GM23338 (cell line): ENCODE measurements at places on chromosomes 7 and 10. TPM values are rescaled to one million over a fixed set of nuclear protein-coding genes. Genes with fewer than 3 reads are reported as not detected.

GRCh38 chr7:84043661-84044191 lies 150.9 kb downstream of the SEMA3A start:
- DNase-seq: no peak

DNA sequence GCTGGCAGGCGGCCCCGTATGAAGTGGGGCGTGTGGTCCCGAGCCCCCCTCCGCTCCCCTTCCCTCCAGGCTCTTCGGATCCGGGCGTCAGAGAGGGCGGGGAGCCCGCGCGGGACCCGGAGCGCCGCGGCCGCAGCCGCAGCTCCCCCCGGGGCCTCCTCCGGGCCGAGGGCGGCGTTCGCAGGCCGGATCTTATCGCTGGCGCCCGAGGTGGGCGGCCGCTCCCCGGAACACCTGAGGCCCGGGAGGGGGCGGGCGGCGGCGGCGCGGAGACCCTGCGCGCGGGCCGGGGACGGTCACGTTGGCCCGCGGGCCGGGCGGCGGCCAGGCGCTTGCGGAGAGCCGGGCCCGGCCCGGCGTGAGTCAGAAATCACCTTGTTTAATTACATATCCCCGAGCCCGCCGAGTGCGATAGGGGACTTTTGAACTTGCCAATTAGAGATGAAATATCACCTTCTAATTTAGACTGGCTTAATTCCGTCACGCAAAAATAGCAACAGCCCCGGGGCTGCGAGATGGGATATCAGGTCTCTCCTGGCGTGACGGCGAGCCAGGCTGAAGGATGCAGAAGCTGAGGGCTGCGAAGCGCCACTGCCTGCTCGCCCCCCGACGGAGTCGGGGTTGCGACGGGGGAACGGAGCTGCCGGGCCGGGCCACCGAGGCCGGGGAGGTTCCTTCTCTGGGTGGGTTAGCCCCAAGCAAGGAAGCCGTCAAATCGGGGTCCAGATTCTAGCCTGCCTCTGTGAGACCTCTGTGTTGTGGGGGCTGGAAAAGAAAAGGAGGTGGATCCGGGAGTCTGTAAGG lies 43.4 kb downstream of the LDB3 start:
- peak; percentile 68 for DNase-seq

GRCh38 chr7:69411018-69411417 lies 187.3 kb upstream of the AUTS2 start:
- no peak for DNase-seq

GRCh38 chr7:116583653-116584052 lies 58.8 kb downstream of the CAV1 start:
- DNase-seq: no peak

DNA sequence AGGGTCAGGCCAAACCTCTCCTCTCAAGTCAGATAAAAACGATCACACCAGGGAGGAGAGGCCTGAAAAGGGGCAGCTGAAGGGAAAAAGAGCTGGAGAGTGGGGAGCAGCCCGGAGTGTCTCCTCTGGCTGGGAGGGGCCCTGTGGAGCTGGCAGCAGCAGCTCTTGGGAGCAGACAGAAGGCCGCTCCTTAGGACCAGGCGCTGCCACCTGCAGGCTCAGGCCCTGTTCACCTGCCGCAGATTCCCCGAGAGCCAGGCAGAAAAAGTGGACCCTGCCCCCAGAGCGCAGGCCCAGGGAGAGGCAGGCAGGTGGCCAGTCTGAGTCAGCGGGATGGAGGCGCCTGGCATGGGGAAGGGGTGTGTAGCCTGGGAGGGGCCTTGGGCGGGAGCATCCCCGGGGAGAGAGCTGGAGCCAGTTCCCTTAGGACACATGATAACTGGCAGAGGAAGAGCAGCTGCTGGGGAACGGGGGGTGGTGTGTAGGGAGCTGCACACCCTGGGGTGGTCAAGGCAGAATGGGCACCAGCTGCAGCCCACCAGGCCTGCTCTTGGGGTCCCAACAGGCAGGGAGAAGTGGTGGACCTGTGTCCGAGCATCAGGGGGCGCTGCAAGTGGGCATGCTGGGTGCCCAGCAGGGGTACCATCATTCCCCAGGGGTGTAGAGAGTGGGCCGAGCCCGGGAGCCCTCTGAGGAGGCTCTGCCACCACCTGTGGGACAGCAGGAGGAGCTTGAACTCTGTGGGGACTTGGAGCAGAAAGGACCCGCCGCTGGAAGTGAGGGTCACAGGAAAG lies 177.2 kb upstream of the RHEB start:
- DNase-seq: peak; percentile 58

DNA sequence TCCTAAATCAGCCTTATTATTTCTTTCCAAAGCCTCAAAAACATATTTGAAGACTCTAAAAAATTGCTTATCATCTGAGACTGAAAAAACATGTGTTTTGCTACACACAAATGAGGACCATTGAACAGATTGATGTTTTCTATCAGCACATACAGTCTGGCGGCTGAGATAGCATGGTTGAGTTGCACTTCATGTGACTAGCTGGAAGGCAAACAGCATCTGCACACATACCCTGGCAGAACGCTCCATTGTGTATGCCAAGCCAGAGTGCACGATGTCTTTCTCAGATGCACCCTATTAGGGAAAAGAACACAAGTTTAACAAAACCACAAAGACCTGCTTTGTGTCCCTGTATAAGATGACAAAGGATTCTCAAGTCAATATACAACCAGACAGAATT lies 33.0 kb downstream of the FAM25A start:
- no peak for DNase-seq

ITPRID1 gene
- polyA plus RNA-seq: 0.05 TPM in 1 of 2 replicates, not detected in the other

ALOX5 gene
- polyA plus RNA-seq: 2.8 and 3.7 TPM in 2 replicates

FAS gene
- 3.1 and 3.5 TPM in 2 replicates for polyA plus RNA-seq

LLCFC1 gene
- polyA plus RNA-seq: not detected in 2 replicates
